Activated CD4-positive, alpha-beta T cell treated with anti-CD3 and anti-CD28 coated beads for 4 hours (primary cell): ENCODE measurements at places on chromosomes 6 and 20.

- no peak for DNase-seq
Measured at GRCh38 chr20:35709259-35709658, 10.1 kb downstream of the ROMO1 start.

- DNase-seq: no peak
Measured at GRCh38 chr6:155100087-155100486, 105.0 kb downstream of the TIAM2 start.

DNA sequence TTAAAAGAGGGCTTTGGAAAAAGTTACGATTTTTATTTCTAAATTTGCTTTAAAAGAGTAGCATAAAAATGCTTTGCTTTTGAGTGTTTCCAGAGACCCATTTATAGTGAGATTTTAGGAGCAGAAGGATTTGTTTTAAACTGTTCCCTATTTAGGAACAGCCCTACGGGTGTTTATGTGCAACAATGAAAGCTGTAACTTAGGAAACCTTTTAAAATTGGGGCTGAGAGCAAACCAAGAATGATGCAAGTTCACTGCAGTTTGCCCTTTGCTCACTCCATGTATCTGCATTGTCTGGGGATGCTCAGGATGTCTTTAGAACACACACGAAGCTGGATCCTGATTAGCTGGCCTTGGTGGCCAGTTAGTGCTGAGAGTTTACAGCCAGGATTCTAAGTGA lies 40.9 kb downstream of the GHRH start:
- DNase-seq: no peak

DNA sequence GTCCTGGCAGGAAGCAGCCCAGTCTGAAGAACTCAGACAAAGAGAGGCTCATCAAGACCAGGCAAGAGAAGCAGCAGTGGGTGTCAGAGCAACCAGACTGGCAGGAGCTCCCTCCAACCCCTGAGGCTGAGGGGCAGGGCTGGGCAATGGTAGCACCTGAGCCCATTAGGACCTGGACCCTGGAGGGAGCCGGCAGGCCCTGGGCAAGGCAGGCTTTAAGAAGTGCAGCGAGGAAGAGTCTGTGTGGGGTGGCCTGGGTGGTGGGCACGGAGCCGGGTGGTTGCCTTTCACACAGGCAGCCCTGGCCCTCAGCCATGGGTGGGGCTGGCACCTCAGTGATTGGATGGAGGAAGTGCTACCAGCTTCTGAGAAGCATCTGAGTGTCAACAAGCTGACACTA lies 33.1 kb upstream of the IRF4 start:
- no peak for DNase-seq

GRCh38 chr20:22575087-22575721 lies 9.2 kb downstream of the FOXA2 start:
- no peak for DNase-seq

DNA sequence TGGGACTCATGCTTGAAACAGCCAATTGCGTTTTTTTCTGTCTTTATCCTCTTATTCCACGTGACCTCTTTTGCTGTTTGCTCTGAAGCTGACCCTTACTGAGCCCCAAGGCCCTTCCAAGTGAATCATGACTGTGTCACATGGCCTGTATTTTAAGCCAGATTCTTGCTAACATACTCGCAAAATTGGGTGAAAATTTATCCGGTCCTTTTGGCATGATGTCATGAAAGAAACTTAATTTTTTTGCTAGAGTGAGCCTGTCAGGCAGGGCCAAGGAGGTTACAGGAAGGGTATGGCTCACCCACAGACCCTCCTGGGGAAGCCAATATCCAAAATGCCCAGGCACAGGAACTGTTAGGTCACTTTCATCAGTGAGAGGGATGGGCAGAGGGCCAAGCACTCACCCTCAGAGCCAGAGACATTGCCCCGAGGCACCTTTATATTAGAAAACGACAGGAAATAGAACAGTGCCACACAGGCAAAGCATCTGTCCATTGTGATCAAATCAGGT lies 296.7 kb downstream of the CDH26 start:
- DNase-seq: no peak

GRCh38 chr6:71290611-71291010 lies 2.0 kb downstream of the OGFRL1 start:
- DNase-seq: no peak

GRCh38 chr20:17109307-17109706 lies 117.5 kb upstream of the PCSK2 start:
- no peak for DNase-seq

DNA sequence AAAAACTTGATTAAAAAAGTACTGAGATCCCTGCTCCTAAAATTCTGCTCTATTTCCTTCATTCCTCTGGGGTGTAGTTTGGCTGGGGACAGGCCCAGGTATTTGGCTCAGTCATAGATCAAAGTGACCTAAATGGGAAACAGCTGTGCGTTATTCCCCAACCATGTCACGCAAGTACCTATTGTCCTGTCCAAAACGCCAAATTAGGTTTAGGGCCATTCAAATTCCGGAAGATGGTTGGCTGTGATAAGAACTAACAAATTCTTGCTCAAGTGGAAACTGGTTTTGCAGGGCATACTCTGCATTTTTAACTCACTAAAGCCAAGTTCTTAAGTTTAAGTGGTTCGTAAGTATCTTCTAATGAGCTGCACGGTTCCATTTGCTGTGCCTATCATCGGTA lies 147.6 kb upstream of the TMEM170B start:
- no peak for DNase-seq

DNA sequence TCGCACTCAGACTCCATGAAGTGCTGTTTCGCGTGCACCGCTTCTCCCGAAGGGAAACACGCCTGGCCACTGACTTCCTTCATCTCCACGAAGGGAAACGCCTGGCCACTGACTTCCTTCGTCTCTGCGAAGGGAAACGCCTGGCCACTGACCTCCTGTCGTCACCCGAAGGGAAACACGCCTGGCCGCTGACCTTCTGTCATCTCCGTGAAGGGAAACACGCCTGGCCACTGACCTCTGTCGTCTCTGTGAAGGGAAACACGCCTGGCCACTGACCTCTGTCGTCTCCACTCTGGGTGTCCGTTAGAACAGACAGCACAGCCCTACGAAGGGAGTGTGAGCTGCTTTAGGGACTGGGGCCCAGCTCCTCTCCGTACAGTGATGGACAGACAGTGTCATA lies 17.1 kb upstream of the ADRM1 start:
- no peak for DNase-seq

- DNase-seq: no peak
Measured at GRCh38 chr20:4730780-4731179, 9.1 kb downstream of the PRND start.

DNA sequence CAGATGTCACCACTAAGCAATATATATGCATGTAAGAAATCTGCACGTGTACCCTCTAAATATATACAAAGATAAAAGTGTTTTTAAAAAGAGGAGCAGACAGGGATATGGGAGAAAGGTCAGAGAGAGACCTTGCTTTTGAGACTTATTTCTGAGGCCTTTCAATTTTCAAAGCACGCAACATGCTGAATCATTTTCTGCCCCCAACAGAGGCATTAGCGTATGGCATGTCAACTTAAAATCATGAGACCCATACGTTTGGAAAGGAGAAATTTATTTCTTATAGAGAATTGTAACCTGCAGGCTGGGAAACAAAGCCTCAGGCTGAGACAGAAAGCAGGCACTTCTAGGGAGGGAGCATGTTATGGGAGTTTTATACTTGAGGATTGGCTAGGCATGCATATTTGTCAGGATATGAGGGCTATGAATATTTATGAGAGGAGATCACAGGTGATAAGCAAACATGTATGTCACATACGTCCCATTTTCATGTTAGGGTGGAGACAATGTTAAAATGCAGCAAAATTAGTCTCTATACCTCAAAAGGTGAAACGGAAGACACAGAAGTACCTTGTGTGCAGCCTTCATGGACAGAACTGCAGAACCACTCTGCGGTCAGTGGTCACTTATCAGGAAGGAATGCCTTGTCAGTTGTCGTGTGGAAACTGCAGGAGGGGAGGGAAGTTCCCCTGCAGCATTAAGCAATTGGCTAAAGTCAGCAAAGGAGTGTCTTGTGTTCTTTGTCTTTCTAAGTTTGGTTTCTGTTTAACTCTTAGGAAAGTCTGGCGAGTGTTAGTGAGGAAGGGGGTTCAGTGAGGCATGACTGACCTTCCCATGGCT lies 6.3 kb upstream of the GABRR2 start:
- DNase-seq: no peak

- DNase-seq: no peak
Measured at GRCh38 chr20:8287340-8287739, 155.3 kb downstream of the PLCB1 start.

- no peak for DNase-seq
Measured at GRCh38 chr6:53692172-53692571, 26.6 kb upstream of the KLHL31 start.

DNA sequence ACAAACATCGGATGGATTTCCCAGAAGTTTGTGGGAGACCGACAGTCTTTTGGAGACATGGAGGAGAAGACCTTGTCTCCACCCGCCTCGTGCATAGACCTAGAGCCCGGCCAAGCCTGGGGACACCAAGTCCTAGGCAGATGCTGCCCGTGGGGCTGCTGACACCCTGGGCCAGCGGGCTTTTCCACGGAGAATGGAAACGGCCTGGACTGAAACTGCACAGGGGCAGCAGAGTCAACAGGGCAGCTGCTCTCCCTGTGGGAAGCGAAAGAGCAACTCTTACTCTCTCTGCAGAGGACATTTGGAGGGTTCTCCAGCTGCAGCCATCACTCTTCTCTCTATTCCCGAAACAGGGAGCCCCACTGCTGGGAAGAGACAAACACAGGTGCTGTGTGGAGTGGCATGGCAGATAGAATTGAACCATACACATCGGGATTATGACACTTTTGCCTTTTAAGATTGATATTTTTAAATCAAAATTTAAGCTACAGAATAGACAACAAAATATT lies 401.2 kb downstream of the THBS2 start:
- DNase-seq: no peak

DNA sequence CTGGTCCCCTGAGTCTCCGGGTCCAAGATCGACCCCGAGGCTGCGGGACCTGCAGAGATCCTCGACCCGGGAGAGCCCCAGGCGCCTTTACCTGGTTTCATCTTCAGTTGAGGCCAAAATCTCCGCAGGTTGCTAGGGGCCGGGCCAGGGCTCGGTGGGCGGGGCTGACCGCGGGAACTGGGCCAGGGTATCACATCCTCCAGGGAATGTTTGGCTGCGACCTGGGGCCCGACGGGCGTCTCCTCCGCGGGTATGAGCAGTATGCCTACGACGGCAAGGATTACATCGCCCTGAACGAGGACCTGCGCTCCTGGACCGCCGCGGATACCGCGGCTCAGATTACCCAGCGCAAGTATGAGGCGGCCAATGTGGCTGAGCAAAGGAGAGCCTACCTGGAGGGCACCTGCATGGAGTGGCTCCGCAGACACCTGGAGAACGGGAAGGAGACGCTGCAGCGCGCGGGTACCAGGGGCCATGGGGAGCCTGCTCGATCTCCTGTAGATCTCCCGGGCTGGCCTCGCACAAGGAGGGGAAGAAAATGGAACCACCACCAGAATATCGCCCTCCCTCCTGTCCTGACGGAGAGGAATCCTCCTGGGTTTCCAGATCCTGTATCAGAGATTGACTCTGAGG lies 53.8 kb upstream of the POLR1H start:
- DNase-seq: peak; percentile 14

- no peak for DNase-seq
Measured at GRCh38 chr6:113903666-113904330, 46.7 kb downstream of the MARCKS start.

- peak; percentile 62 for DNase-seq
Measured at GRCh38 chr6:37050045-37050853, 44.8 kb downstream of the FGD2 start.

GRCh38 chr6:829656-830055 lies 136.7 kb upstream of the EXOC2 start:
- no peak for DNase-seq

GRCh38 chr6:52514514-52514913 lies 62.3 kb downstream of the TRAM2 start:
- DNase-seq: no peak

DNA sequence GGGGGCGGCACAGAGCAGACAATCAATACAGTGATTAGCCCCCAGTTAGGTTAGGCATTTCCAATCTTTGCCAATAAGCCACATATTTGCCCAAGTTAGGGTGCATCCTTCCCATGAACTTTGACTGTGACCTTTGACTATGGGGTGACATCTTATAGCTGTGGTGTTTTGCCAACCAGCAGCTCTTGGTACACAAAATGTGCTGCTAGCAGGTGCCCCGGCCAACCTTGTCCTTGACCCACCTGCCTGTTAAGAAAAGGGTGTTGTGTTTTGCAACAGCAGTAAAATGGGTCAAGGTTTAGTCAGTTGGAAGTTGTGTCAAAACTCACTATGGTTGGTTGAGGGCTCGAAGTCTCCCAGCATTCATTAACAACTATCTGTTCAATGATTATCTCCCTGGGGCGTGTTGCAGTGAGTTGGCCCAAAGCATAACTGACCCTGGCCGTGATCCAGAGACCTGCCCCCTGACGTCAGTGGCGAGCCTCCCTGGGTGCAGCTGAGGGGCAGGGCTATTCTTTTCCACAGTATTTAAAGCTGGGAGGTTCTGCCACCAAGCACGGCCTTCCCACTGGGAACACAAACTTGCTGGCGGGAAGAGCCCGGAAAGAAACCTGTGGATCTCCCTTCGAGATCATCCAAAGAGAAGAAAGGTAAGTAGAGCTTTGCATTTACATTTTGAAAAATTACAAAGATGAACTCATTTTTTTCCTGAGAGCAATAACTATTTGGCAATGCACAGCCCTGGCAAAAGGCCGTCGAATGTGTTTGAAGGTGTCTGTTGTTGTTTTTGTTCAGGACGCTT lies at the start of gene PCK1:
TSS of gene PCK1 (plus strand) at position 557 of the 802 bp plus-strand sequence. CDS start 302 bp downstream, outside the sequence.
- no peak for DNase-seq

DNA sequence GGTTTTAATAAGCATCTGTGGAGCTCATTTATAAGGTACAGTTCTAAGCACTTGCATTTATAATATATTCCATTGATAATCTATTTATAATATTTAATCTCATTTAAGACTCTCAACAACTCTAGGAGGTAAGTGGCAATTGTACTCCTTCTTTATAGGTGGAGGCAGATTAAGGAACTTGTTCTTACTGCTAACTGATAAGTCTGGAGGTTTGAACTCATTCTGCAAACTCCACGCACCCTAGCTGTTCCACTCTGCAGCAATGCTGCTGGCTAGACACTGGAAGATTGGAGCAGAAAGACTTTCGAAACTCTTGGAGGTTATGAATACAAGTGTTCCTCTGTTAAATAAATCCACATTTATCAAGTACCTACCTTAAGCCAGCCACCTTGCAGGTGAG lies 793 bp upstream of the HDAC2 start:
- no peak for DNase-seq

GRCh38 chr20:19370076-19371075 lies 157.9 kb downstream of the SLC24A3 start:
- DNase-seq: no peak
